Activated CD8-positive, alpha-beta memory T cell treated with anti-CD3 and anti-CD28 coated beads, Interleukin-2, amount 50 U/mL, for 48 hours (primary cell): ENCODE measurements at places on chromosomes 4 and X.
A peak's percentile ranks its signal among the peaks of the same experiment; 100 is the strongest.

DNA sequence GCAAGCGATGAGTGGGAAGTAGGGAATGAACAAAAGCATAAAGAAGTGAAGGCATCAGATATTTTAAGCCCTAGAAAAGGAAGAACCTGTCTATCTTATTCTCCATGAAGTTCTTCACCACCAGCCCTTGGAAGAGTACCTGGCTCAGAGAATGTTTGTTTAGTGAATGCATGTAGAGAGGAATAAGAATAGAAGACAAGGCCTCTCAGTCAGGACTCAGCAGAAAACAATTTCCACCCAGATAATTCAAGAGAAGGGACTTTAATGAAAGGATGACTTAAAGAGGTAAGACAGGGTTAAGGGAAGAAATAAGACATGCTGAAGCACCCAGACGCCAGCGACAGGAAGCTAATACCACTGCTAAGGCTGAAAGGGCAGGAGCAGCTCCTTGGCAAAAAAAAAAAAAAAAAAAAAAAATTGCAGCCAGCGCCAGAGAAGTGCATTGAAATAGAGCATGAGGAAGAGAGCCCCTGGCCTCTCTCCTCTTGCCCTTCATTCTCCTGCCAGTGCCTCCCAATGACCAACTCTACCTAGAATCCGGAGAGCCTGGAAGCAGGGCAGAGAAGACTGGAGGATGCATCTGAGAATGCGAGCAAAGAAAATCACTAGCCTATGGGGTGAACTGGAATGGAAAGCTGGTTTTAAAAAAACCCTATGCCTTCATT lies 47.2 kb upstream of the RASGEF1B start:
- DNase-seq = no peak

DNA sequence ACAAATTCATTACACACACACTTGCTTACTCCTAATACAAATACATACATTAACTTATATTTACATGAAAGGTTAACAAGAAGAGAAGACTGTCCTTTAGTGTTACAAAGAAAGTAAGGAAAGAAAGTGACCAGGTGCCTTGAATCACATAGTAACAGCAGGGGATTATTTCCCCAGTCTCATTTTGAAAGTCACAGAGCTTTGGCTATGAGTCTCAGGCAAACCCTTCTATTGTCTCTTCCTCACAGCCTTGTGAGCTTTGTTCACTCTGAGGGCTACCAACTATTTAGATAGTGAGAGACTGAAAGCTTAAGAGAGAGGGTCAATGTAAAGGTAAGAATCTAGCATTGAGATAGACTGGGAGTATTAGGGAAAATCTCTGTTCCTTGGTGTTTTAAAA lies 161.6 kb downstream of the NPNT start:
- DNase-seq = no peak

DNA sequence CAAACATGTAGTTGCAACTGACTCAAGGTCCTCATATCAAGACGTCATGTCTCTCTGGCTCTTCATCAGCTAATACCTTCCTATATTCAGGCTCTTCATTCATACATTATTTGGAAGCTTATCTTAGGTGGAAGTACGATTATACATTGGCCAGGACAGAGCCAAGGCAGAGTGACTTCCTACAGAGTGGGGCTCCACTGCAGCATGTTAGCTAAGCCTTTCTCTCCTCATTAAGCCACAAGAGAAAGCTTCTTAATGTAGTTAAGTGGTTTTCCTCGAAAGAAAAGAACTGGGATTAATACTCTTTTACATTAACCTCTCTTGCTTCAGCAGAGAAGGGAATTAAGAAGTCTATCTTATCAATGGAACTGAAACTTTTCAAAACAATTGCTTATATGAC lies 15.0 kb downstream of the C4orf33 start:
- DNase-seq = no peak

GRCh38 chr4:25856756-25857155 lies 6.0 kb downstream of the SEL1L3 start:
- DNase-seq = no peak

GRCh38 chrX:21639775-21640174 lies 18.4 kb downstream of the KLHL34 start:
- DNase-seq = no peak

DNA sequence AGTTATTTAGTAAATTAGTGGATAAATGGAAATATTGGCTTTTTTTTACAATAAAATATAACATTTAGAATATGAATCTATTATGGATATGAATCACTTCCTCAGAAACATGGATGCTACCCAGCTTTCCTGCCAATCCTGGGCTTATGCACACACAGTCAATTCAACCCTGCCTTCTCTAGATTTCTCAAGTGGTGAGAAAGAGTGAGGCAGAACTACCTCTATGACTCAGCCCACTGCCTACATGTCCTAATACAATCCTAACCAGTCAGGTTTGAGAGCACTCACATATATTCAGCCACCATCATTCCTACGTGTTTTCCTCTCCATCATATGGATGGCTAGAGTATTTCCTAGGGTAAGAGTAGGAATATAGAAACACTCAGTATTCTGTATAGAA lies 91.1 kb upstream of the ANKRD50 start:
- DNase-seq = no peak

DNA sequence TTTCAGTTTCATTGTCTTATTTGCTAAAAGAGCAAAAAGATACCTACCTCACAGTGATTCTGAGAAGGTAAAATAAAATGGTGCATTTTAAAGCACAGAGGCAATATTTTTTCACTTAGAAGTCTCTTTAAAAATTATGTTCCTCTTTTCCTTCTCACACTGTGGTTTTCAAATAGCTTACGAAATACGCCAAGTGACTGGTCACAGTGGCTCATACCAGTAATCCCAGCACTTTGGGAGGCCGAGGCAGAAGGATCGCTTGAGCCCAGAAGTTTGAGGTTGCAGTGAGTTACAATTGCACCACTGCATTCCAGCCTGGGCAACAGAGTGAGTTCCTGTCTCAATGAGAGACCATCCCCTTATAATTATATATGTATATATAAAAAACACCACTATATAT lies 372.6 kb downstream of the FBXO8 start:
- no peak for DNase-seq

DNA sequence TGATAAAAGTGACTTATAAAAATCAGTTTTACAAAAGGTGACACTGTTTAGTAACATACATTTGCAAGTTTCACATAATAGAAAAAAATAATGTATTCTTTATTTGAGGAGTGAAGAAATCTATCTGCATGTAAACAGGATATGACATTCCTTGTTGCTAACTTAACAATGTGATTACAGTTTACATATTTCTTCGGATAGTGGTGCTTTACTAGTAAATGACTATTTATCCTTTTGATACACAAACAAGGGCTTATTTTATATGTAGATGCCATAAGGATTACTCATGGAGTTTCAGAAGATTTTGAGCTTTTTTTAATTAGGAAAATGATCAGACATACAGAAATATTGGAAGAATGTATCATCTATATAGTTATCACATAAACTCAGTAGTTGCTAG lies 126.5 kb downstream of the SLIT2 start:
- no peak for DNase-seq

DNA sequence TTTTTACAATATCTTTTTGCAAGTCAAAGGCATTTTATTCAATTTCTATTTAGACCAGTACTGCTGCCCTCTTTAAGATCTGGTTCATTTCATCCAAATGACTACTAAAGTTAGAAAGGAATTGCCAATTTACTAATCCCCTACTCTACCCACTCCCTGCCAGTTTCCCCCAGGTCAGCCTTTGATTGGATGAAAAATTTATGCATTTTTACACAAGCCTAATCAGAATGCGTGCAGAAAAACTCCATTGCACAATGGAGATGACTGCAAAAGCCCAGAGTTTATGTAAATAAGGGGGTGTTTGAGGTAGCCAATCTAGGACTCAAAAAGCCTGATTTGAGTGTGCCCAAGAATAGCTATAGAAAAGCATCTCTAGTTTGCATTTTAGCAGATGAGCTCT lies 310.6 kb downstream of the PABPC4L start:
- no peak for DNase-seq

DNA sequence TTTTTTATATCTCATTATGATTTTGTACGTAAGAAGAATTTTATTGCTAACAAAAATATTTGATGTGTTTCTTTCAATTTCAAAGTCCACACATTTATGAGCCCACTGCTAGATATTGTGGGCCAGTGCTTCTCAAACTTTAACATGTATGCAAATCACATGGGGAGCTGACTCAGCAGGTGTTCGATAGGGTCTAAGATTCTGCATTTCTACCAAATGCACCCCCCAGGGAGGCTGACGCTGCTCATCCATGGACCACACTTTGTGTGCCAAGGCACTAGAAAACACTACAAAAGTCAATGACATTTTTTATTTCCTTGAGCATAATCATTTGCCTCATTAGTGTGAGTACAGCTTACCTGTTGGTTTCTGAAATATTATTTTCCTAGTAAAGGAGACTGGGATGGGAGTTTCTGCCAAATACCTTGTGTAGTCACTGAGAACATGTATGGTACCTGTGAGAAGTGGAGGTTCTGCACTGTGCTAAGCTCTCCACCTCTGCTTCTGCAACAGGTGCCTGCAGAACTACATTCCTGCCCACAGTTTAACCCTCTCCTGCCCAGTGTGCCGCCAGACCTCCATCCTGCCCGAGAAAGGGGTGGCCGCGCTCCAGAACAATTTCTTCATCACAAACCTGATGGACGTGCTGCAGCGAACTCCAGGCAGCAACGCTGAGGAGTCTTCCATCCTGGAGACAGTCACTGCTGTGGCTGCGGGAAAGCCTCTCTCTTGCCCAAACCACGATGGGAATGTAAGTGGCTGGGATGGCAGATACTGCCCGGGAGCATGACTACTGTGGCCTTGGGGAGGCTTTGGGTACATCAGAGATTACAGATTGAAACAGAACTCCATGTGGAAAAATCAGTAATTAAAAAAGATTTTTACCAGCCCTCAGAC lies 68.9 kb upstream of the MND1 start:
- DNase-seq = no peak

DNA sequence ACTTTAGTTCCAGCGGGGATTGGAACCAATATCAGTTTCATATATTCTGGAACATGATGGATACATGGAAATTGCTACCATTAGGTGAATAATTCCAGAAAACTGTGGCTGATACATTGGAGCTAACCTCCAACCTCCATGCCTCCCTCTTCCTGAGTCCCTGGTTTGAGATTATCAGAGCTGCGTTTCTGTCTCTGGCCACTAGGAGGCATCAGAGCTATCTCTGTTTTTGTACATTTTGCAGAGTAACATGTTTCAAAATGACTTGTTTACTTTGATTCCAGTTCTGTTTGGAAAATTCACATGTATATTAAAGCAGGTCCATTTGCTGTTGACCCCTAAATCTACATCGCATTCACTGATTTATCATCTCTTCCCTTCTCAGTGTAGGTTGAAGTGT lies 2.4 kb upstream of the RAB40AL start:
- DNase-seq = peak; percentile 46

- no peak for DNase-seq
Measured at GRCh38 chr4:14583752-14584151, 418.5 kb upstream of the CPEB2 start.

- DNase-seq = no peak
Measured at GRCh38 chrX:9301836-9302235, 163.0 kb upstream of the TBL1X start.

DNA sequence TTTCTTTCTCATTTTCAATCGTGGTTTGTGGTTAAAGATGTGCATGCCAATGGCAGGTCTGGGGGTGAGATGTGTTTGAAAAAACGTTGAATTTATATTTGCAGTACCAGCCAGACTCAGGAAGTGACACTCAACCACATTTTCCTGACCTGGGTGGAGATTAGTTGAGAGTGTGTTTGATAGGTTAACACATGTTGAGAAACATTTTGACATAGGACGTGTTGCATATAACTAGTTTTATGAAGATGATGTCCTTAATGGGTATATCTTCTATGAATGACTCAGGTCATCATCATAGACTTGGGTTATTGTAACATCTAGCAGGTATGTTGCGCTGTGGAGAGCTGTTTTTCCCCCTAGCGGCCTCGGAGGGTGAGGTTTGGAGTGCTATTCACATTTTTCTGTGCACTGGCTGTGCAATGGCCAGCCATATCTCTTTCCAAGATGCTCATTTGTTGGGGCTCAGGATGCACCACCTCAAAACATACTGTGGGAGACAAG lies 21.7 kb upstream of the CD38 start:
- DNase-seq = peak; percentile 84

DNA sequence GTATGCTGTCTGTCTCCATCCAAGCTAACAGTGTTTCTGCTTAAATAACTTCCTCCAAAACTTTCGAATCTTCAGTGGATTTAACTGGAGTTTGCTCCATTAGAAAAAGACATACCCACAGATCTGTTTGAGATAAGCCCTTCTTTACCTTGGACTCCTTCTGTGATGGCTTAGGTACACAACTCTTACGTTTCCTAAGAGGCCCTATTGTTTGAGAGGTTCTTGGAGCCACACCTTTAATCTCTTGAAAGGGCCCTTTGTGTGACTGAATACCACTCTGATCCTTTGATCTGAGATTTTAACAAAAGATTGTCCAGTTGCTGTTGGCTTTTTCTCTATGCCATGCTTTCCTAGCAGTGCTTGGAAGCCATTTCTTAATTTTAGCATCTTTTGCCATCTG lies 92.5 kb downstream of the AKAP4 start:
- no peak for DNase-seq

DNA sequence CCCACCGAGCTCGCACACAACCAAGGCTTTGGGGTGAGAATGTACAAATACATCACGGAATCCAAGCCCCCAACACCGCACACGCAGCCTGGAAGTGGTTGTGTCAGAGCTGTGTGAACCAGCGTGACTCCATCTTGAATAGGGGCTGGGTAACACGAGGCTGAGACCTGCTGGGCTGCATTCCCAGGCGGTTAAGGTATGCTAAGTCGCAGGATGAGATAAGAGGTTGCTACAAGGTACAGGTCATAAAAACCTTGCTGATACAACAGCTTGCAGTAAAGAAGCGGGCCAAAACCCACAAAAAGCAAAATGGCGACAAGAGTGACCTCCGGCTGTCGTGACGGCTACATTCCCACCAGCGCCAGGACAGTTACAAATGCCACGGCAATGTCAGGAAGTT lies 258.4 kb downstream of the DHRSX start:
- no peak for DNase-seq

GRCh38 chrX:147875866-147876596 lies 35.7 kb upstream of the FMR1 start:
- no peak for DNase-seq

- no peak for DNase-seq
Measured at GRCh38 chr4:120018786-120019185, 47.9 kb downstream of the MAD2L1 start.

- no peak for DNase-seq
Measured at GRCh38 chr4:173436149-173436579, 37.2 kb upstream of the SCRG1 start.

DNA sequence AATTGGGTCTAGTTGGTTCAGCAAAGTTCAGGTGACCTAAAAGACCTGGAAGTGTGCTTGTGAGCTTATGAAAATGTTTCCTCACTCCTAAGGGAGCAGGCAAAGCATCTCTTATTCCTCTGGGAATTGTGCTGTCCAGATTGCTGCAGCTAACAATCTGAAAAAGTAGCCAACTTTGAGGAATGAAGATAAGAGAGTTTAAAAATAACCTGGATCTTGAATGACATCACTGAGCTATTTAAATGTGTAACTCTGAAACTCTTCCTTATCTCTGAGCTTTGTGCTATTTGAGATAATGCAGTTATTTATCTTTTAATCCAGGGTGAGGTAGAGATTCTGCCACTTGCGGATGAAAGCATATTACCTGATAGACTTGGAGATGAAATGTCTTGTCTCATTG lies 384.8 kb downstream of the PPP4R3C start:
- no peak for DNase-seq

- no peak for DNase-seq
Measured at GRCh38 chr4:186428481-186428880, 126.9 kb downstream of the MTNR1A start.

- DNase-seq = no peak
Measured at GRCh38 chrX:9141496-9141895, 107.6 kb upstream of the FAM9B start.

GRCh38 chr4:126762663-126763247 lies 870.0 kb upstream of the INTU start:
- DNase-seq = no peak
